Thoracic aorta (tissue), 2 donors: ENCODE measurements at places on chromosomes 16 and 17. TPM values are rescaled to one million over a fixed set of nuclear protein-coding genes. Genes with fewer than 3 reads are reported as not detected.

GRCh38 chr17:336110-337021 is 16.2 kb downstream of the RPH3AL start:
- no peaks in the 10 kb centered on the region for H3K4me1 ChIP-seq
- no peaks in the 10 kb centered on the region for H3K27me3 ChIP-seq
- H3K4me3 ChIP-seq = no peak overlapping the region
- no peak overlapping the region for H3K27ac ChIP-seq
- H3K36me3 ChIP-seq = no peaks in the 10 kb centered on the region

GRCh38 chr16:66036793-66037715 is 329.4 kb upstream of the CDH5 start:
- peaks cover 32% of the 10 kb centered on the region for H3K4me1 ChIP-seq
- peak overlapping the region; percentile 8 for H3K4me3 ChIP-seq
- no peaks in the 10 kb centered on the region for H3K36me3 ChIP-seq
- DNase-seq = no peak
- H3K27ac ChIP-seq = peak overlapping the region; percentile 31
- no peaks in the 10 kb centered on the region for H3K27me3 ChIP-seq

GRCh38 chr17:81513372-81513752 is 763 bp upstream of the ACTG1 start:
- peaks cover 26% of the 10 kb centered on the region for H3K4me1 ChIP-seq
- no peak for DNase-seq
- H3K27me3 ChIP-seq = no peaks in the 10 kb centered on the region

The CDK3 gene
- total RNA-seq = 3.2 TPM
